ENCODE measurements at places on chromosomes 5 and 9.

- DNase-seq = no peak
Observed at GRCh38 chr9:26723486-26723885, 169.1 kb downstream of the CAAP1 start.

DNA sequence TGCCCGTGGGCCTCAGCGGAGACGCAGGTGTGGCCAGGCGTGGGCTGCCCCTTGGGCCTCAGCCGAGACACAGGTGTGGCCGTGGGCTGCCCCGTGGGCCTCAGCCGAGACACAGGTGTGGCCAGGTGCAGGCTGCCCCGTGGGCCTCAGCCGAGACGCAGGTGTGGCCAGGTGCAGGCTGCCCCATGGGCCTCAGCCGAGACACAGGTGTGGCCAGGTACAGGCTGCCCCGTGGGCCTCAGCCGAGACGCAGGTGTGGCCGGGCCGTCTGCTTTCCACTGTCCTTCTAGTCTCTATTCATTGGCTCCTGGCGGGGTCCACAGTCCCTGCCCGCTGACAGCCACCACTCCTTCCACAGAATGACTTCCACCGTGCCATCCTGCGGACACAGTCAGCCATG lies 56.1 kb downstream of the KCNT1 start:
- DNase-seq = no peak

- DNase-seq = no peak
Observed at GRCh38 chr5:136819526-136820302, 454.4 kb upstream of the TRPC7 start.

GRCh38 chr5:147436596-147436995 lies 73.3 kb downstream of the DPYSL3 start:
- no peak for DNase-seq

DNA sequence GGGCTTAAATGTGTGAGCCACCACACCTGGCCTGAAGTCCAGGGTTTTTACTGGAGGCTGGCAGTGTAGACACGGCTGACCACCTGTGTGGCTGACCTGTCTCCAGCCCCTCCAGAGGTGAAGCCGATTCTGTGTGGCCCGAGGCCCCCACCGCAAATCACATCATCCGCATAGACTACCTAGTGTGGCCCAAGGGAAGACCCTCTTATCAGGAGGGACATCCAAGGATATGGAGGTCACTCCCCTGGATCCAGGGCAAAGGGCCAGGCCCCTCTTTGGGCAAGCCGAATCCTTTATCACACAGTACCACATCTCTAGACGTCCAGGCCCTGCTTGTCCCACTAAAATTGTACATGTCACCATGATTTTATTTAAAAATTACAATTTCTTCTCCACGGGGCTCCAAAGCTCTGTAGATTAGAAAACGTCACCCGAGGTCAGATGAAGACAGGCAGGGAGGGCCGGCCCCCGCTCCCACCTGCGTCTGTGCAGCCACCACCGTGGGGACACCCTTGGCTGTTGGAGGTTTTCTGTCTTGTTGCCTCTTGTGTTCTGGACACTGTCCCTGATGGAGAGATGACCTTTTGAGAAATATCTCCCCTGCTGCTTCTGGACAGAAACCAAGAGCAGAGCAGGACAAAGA lies 20.1 kb downstream of the LAMC3 start:
- DNase-seq = no peak

GRCh38 chr5:135920199-135920598 lies 24.6 kb upstream of the IL9 start:
- DNase-seq = no peak

GRCh38 chr9:136258299-136258625 lies 12.7 kb upstream of the QSOX2 start:
- no peak for DNase-seq

DNA sequence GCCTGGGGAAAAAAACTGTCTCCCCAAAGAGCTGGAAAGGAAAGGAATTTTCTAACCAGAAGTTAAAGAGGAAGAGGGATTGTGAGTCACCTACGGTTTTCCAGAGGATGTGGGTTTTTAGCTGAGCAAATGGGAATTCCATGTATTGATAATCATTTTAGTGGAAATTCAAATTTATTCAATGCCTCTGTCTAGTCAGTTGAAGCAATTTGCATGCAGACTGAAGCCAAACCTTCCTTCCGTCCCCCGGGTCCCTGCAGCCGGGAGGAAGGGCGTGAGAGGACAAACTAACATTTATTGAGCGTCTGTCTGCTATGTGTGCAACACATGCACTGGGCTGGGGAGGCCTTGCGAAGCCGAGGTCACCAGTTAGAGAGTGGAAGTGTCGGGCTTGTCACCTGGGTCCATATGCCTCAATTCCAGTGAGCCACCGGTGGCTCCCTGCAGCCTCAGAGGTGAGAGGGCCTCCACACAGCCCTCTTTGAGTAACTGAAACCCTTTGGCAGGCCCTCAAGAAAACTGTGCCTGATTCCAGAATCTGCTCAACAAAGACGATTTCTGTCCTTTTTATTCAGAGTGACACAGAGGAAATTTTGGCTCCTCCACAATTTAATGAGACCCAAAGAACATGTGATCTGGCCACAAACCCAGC lies 70.3 kb downstream of the COL27A1 start:
- no peak for DNase-seq

GRCh38 chr5:171251519-171251918 lies 57.5 kb upstream of the TLX3 start:
- no peak for DNase-seq

- DNase-seq = no peak
Observed at GRCh38 chr9:78668148-78668832, 371.4 kb downstream of the PSAT1 start.

Data from right kidney (tissue), 9 donors.